Thymus (tissue), 14 donors: ENCODE measurements at places on chromosomes 16 and 17. TPM values are rescaled to one million over a fixed set of nuclear protein-coding genes. Genes with fewer than 3 reads are reported as not detected.

DNA sequence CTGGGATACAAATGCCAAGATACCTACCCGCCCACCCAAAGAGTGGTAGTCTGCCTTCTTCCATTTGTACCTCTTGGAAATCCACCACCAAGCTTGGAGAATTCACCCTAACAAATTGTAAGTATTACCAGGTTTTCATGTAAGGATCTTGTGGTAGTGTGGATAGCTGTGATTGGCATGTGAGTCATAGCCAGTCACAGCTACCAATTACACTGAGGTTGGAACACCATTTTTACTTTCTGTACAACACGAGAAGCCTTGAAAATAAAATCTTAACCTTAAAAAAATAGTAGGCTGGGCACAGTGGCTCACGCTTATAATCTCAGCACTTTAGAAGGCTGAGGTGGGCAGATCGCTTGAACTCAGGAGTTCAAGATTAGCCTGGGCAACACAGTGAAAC lies 18.5 kb upstream of the SLC35G3 start:
- DNase-seq = no peak

DNA sequence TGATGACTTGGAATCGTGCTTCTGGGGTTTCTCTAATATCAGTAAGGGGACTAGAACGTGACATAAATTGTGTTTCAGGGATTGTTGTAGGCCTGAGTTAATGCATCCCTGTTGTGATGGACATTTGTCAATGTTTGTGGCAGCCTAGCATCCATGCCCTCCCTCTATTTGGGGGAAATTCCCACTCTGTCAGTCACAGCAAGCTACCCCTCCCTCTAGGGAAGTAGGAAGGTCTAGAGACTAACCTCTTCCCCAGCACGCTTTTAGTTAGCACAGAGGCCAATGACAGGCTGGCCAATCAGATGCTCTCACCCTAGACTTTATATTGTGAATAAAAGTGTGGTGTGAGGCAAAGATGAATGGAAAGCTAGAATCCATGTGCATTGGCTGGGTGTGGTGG lies 32.4 kb upstream of the NF1 start:
- no peak for DNase-seq

DNA sequence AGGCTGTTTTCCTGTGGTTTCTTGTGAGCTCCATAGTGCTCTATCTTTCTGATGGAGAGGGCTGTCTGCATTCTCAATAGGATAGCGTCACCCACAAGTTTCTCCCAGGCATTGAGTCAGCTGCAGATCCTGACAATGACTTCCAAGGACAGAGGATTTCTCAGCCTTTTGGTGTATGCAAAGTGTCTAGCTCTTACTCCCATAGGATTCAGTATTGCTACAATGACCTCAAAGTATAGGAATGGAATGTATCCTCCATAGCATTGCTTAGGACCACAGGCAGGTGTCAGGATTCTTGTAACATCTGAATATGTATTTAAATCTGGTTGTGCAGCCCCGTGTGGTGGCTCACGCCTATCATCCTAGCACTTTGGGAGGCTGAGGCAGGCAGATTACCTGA lies 32.3 kb downstream of the SMIM36 start:
- DNase-seq = no peak

TPPP3 gene
- 1.6 TPM for total RNA-seq

SOCS1 gene
- 8.3 TPM for total RNA-seq

HBA1 gene
- total RNA-seq = 222 TPM
